ENCODE measurements at places on chromosomes 7 and 10. TPM values are rescaled to one million over a fixed set of nuclear protein-coding genes. Genes with fewer than 3 reads are reported as not detected.

DNA sequence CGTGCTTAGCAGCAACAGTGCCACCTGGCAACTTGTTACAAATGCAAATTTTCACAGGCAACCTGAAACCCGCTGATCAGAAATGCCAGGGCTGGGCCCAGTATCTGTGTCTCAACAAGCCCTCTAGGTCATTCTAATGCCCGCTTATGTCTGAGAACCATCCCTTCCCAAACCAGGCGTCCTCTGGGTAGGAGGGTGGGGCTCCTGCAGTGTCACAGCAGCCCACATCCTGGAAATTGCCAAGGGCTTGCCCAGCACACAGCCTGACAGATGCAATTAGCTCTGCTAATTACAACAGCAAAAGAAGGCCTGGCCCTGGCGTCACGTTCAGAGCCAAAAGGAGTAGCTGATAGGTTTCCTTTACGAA is 15.9 kb downstream of the ITPRIP start:
- DNase-seq: no peak

DNA sequence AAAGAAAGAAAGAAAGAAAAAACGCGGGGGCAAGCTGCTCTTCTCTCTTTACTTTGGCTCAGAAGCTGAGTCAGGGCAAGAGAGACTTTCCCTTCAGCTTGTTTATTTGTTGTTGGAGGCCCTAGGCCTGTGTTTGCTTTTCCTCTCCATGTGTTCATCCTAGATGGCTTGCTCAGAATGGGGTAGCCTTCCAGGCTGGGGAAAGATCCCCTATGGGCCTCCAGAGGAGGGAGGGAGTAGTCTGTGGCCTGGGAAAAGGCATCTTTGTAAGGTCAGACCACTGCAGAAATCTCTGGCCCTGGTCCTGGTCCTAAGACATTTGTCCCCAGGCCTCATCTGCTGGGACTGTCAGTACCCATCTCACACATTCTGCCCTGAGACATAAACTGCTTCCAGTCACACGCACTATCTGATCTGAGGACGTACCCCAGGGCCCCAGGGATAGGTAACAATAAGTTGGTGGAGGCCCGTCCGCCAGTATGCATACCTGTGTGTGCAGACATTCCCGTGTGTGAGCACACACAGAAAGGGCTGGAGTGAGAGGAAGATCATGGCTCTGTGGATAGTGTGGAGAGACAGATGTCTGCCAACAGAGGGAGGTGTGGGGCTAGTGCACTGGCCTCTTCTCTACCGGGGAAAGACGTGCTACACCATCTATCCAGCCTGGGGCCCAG is 4.9 kb upstream of the SCD start:
- no peak for DNase-seq

- no peak for DNase-seq
Observed at GRCh38 chr7:45219130-45219529, 61.5 kb downstream of the RAMP3 start.

- no peak for DNase-seq
Observed at GRCh38 chr7:35993676-35994606, 159.1 kb upstream of the EEPD1 start.

DNA sequence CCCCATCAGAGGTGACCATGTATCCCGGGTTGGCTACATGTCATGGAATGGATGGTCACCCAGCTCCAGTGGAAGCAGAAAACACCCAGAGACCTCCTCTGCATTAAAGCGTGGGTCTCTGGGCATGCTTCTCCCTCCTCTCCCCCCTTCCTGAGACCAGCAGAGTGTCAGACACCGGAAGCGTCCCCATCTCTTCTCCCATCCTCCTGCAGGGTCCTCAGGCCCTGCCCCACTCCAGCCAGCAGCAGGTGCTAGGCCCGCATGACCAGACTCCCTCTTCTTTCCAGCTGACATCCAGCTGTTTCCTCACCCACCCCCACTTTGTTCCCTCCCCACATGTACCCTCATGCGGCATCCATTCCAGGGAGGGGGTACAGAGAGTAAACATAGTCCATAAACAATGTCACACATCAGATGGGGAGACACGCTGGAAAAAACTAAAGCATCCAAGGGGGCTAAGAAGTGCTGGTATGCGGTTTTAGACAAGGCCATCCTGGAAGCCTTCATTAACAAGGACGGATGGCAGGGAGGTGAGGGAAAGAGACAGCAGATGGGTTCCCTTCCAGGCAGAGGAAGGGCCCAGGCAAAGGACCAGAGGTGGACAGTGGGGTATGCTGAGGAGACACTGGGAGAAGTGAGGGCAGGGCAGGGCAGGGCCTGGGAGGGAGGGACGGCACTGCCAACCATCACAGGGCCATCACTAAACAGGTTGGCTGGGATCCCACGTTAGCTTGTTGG is 12.5 kb upstream of the SLC18A3 start:
- DNase-seq: no peak

DNA sequence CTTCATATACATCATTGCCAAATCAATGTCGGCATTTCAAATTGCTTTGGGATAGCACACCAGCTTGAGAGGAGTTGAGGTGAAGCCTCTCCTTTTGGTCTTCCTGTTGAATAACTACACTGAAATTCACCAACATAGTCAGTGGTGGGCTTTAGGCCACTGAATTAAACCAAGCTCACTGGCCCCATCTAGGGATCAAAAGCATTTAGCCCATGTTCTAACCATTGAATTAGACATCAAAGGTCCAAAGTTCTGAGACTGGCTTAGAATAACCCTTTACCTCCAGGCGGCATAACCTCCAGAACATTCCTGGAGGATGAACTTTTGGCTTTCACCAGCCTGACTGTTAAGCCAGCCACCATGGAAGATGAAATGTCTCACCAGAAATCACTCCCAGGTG is 54.6 kb downstream of the BPGM start:
- no peak for DNase-seq

DNA sequence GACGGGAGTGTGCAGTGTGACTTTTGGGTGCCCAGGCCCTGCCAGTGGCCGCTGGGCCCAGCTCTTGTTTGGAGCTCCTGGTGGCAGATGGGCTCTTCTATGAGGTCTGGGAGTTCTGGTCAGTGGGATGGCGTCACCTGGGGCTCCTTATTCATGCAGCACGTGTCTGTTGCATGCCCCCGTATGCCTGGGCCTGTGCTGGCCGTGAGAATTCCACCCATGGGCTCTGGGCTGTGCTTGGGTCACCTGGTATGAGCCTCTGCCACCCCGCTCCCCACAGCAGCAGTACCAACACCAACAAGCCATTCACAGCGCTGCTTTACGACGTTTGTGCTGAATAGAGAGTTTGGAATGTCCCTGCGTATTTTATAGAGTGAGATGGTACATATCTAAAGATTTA is 27.1 kb downstream of the INPP5A start:
- no peak for DNase-seq

Gene ADRA2A
- not detected for polyA plus RNA-seq

Gene PCGF5
- polyA plus RNA-seq: 13.8 TPM

Gene ABCB8
- 13.7 TPM for polyA plus RNA-seq

Gene PHKG1
- polyA plus RNA-seq: 0.20 TPM
